A549 treated with dexamethasone at 1 μM for 4 hours (cell line): ENCODE measurements at places on chromosomes 16 and 17. TPM values are rescaled to one million over a fixed set of nuclear protein-coding genes. Genes with fewer than 3 reads are reported as not detected.

Gene SCNN1G
- total RNA-seq: 2.3 to 3.3 TPM (median 3.1 TPM) in 5 replicates

Gene CAMTA2
- 19.4 to 41.9 TPM (median 36.7 TPM) in 5 replicates for total RNA-seq

Gene HAS3
- 32.7 to 48.6 TPM (median 44.3 TPM) in 5 replicates for total RNA-seq

Gene ELMO3
- total RNA-seq: 0.59 to 1.7 TPM (median 0.98 TPM) in 5 replicates

Gene TRIM65
- 24.6 to 40.6 TPM (median 35.3 TPM) in 5 replicates for total RNA-seq

Gene CASKIN2
- 7.3 to 14.5 TPM (median 12.9 TPM) in 5 replicates for total RNA-seq

Gene OR4D1
- 0.02 TPM in 1 of 5 replicates, not detected in the others for total RNA-seq

Gene IRX6
- not detected in 5 replicates for total RNA-seq

Gene TMEM92
- total RNA-seq: 14.9 to 17.9 TPM (median 16.1 TPM) in 5 replicates

Gene C16orf89
- not detected in 5 replicates for total RNA-seq

Gene TRAF7
- total RNA-seq: 34.4 to 68.4 TPM (median 62.9 TPM) in 5 replicates

Gene CAVIN1
- 352 to 454 TPM (median 429 TPM) in 5 replicates for total RNA-seq

Gene FMNL1
- 22.1 to 35.1 TPM (median 33.5 TPM) in 5 replicates for total RNA-seq

Gene CARD14
- total RNA-seq: 0.22 to 0.42 TPM (median 0.38 TPM) in 5 replicates

Gene TUBG1
- 128 to 160 TPM (median 146 TPM) in 5 replicates for total RNA-seq

Gene OSGIN1
- 12.8 to 26.3 TPM (median 15.3 TPM) in 5 replicates for total RNA-seq

Gene CD300LD
- not detected in 5 replicates for total RNA-seq

Gene GNG13
- not detected in 5 replicates for total RNA-seq

Gene CDK5R1
- 5.7 to 7.7 TPM (median 6.8 TPM) in 5 replicates for total RNA-seq

Gene NAA60
- 40.2 to 59.7 TPM (median 55.5 TPM) in 5 replicates for total RNA-seq

Gene SLFN14
- total RNA-seq: not detected in 5 replicates

Gene PRCD
- total RNA-seq: not detected in 5 replicates

Gene SCN4A
- 0.02 to 0.08 TPM (median 0.07 TPM) in 5 replicates for total RNA-seq

Gene GP1BA
- total RNA-seq: not detected in 5 replicates
